ENCODE measurements at places on chromosomes 3 and 15. TPM values are rescaled to one million over a fixed set of nuclear protein-coding genes. Genes with fewer than 3 reads are reported as not detected.
A peak's percentile ranks its signal among the peaks of the same experiment; 100 is the strongest.

- no peak for DNase-seq
- H3K27ac ChIP-seq: no peak overlapping the region
- H3K36me3 ChIP-seq: no peaks in the 10 kb centered on the region
- no peak overlapping the region for H3K4me3 ChIP-seq
- no peaks in the 10 kb centered on the region for H3K4me1 ChIP-seq
Observed at GRCh38 chr3:175192536-175192935, 333.4 kb downstream of the NAALADL2 start.

DNA sequence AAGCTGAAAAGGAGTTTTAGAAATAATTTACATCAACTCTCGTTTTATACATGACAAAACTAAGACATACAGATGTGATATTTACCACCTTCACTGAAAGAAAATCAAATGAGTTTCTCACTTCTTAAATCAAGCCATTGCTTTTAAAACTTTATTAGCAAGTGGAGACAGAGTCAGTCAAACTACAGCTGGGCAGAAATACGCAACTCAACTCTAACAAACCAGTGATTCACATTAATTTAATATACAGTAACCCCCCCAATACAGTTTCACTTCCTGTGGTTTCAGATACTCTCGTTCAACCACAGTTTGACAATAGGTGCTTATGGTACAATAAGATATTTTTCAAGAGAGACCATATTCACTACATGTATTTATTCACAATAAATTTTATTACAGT lies 477.1 kb downstream of the MAGI1 start:
- H3K27me3 ChIP-seq: no peaks in the 10 kb centered on the region
- DNase-seq: no peak
- H3K4me1 ChIP-seq: no peaks in the 10 kb centered on the region
- H3K27ac ChIP-seq: no peak overlapping the region

DNA sequence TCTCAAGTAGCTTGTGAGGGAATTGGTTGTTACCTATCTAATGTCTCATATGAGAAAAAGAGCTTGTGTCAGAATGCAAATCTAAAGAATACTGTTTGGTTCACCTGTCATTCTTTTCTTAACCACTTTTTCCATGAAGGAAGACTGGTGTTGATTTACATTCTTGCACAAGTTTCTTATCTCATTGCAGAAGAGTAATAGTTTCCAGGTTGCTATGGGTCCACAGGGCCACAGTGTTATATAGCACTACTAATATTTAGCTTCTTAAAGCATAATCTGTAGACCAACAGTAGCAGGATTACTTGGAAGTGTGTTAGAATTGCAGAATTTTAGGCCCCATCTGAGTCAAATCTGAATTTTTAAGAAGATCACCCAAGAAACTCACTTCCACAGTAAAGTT lies 697.5 kb downstream of the GBE1 start:
- DNase-seq: no peak
- H3K36me3 ChIP-seq: no peaks in the 10 kb centered on the region
- no peak overlapping the region for H3K27ac ChIP-seq

GRCh38 chr3:57160076-57160764 lies 4.9 kb downstream of the IL17RD start:
- peaks cover 19% of the 10 kb centered on the region for H3K4me1 ChIP-seq
- no peak overlapping the region for H3K27ac ChIP-seq
- no peak overlapping the region for H3K4me3 ChIP-seq
- no peak for DNase-seq
- peaks cover 48% of the 10 kb centered on the region for H3K27me3 ChIP-seq
- H3K36me3 ChIP-seq: no peaks in the 10 kb centered on the region

GRCh38 chr15:81336568-81336967 lies 12.6 kb upstream of the STARD5 start:
- peaks cover 8% of the 10 kb centered on the region for H3K27me3 ChIP-seq
- H3K4me3 ChIP-seq: no peak overlapping the region
- no peak for DNase-seq
- no peaks in the 10 kb centered on the region for H3K4me1 ChIP-seq
- no peaks in the 10 kb centered on the region for H3K36me3 ChIP-seq

GRCh38 chr3:41198526-41198925 lies 779 bp upstream of the CTNNB1 start:
- peak; percentile 18 for DNase-seq
- H3K4me3 ChIP-seq: peak overlapping the region; percentile 80
- H3K4me1 ChIP-seq: peaks cover 32% of the 10 kb centered on the region

GRCh38 chr15:37638691-37639090 lies 295.7 kb upstream of the TMCO5A start:
- no peak overlapping the region for H3K27ac ChIP-seq
- no peaks in the 10 kb centered on the region for H3K4me1 ChIP-seq
- H3K4me3 ChIP-seq: no peak overlapping the region
- H3K27me3 ChIP-seq: no peaks in the 10 kb centered on the region
- H3K36me3 ChIP-seq: no peaks in the 10 kb centered on the region
- no peak for DNase-seq

GRCh38 chr15:70602834-70603560 lies 160.4 kb downstream of the UACA start:
- no peak overlapping the region for H3K27ac ChIP-seq
- DNase-seq: no peak
- no peaks in the 10 kb centered on the region for H3K36me3 ChIP-seq
- no peak overlapping the region for H3K4me3 ChIP-seq
- no peaks in the 10 kb centered on the region for H3K4me1 ChIP-seq
- peaks cover 9% of the 10 kb centered on the region for H3K27me3 ChIP-seq

- no peak overlapping the region for H3K4me3 ChIP-seq
- no peak overlapping the region for H3K27ac ChIP-seq
- no peaks in the 10 kb centered on the region for H3K4me1 ChIP-seq
Observed at GRCh38 chr15:49844390-49844789, 223.5 kb downstream of the DTWD1 start.

DNA sequence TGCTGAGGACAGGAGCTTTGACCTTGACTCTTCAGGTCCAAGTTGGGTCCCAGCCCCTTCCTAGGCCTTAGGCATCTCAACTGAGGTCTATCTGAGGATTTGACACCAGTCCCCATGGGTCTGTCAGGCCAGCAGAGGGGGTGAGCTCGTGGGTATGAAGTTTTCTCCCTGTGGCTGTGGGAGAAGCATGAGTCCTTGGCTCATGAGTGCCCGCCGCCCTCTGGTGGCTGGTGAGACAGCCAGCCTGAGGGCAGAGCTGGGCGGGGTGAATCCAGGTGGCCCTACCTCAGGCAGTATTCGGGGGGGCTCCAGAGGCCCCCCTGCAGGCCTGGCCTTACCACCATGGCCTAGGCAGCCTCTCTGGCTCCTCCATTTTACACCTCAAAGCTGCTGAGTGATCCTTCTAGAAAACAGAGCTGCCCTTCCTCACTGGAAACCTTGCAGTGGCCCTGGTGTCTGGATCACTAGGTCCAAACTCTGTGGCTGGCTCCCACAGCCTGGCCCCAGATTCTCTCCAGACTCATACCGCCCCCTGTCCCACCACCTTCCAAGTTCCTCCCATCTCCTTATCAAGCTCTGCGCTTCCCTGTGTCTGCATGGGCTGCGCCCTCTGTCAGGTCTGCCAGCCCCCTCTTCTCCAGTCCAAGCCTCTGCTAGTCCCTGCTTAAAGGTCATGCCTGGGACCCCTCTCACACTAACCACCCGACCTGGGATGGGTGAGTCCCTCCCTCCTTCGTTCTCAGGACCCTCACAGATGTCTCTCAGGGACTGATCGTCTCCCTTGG lies 16.1 kb downstream of the SH2D7 start:
- H3K4me1 ChIP-seq: peaks cover 51% of the 10 kb centered on the region
- no peaks in the 10 kb centered on the region for H3K36me3 ChIP-seq
- no peak overlapping the region for H3K4me3 ChIP-seq
- H3K27me3 ChIP-seq: no peaks in the 10 kb centered on the region

TMEM207 gene
- not detected for total RNA-seq

CERS3 gene
- 0.43 TPM for total RNA-seq
